Pons (tissue), 1 donor: ENCODE measurements at places on chromosomes 7 and 10.
A peak's percentile ranks its signal among the peaks of the same experiment; 100 is the strongest.

DNA sequence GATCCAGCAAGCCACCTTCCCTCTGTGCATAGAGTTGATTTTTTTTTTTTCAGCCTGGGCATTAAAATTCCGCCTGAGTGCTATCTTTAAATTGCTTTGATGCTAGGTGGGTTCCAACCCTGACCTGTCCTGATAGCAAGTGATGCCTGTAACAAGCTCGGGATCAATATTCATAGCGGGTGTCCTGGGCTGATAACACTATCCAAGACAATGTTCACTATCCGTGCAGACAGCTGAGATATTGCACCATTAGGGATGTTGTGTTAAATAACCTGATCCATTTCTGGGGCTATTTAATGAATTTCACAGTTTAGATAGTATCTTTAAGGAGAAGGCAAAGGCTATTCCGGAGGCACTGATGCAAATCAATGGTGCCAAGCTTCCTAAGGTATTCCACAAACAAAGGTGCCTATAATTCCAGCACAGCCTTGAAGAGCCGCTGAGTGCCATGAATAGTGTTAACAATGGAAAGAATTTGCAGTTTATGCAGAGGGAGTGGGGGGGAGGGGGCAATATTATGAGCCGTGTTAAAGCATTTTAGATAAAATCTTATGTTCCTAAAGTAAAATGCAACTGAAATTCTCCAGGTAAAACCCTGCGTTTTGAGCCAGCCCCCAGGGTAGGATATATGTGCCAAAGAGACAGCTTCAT lies 4.2 kb upstream of the NKX1-2 start:
- no peak for DNase-seq

DNA sequence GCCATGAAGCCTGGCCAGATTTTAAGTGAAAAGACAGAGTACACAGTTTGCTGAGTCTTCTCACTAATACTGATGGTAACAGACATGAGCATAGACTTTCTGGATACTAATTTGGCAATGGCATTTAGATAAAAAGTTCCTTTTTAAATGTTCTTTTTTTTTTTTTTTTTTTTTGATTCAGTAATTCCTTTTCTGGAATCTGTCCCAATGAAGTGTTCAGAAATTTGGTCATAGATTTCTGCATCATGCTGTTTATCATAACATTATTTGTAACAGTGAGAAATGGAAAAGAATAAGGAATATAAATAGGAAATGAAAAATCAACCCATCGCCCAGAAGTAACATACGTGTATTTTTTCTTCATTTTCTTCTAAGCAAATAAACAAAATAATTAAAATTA lies 354.9 kb downstream of the CALN1 start:
- DNase-seq: no peak

DNA sequence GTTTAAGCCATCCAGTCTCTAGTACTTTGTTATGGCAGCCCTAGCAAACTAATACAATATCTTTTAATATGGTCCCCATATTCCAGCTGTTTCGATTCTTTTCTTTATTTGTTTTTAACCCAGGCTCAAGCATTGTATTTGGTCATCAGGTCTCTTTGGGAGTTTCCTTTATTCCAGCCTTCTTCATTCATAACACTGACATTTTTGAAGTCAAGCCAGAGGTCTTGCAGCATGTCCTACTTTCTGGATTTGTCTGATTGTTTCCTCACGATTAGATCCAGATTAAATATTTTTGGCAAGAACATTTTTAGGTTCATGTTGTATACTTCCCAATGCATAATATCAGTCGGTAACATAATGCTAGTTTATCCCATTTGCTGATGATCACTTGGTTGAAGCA lies 11.8 kb downstream of the SLC25A13 start:
- no peak for DNase-seq

GRCh38 chr7:20858951-20859350 lies 72.3 kb upstream of the SP8 start:
- DNase-seq: peak; percentile 39

DNA sequence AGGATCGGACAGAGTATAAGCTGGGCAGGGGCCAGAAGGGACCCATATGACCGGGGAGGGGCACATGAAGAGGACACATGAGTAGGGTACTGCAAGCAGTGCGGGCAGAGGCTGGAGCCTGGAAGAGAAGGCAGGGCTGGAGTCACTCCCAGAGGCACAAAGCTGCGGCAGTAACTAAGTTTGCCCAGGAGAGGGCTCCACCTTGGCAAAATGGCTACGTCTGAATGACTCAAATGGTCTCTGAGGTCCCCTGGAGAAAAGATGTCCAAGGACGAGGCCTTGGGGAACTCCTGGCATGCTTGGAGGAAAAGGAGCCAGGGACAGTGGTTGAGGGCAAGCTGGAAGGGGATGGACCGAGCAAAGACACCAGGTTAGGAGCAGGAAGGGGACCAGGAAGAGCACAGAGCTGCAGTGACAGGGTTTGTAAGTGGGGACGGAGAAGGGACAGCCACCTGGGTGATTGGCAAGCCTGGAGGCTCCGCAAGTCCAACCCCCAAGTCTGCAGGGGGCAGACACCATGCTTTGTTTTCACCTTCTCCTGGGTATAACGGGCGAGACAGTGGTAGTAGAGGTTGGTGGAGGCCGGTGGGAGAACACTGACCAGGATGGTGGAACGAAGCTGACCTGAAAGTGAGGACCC lies 43.1 kb upstream of the LBX1 start:
- peak; percentile 65 for DNase-seq

DNA sequence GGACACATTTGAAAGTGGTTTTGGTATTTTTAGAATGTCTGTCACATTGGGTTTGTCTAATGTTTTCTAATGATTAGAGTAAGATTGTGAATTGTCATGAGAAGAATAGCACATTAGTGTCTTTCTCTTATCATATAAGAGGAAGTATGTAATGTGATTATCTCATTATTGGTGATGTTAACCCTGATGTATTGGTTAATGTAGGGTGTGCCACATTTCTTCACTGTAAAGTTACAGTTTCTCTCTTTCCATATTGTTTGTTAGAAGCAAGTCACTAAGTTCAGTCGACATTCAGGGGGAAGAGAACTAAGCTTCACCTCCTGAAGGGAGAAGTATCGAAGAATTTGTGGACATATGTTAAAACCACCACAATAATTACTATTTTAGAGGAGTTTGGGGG lies 56.3 kb upstream of the DNAH11 start:
- no peak for DNase-seq

DNA sequence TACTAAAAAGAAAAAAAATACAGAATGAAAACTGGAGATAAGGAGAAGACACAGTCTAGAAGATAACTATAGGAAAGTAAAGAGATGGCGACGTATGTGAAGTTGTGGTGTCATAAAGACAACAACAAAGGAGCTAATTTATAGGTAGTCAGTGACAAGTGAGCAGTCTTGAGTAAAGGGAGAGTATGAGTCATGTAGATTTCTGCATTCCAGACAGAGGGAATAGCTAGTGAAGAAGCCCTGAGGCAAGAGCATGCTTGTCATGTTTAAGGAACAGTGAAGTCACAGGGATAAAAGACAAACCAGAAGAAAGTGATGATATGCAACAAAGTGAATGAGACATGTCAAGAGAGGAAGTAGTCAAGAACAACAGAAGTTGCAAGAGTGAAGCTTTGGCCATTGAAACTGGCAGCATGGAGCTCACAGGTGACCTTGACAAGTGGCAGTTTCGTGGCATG lies 2.3 kb upstream of the MIOS start:
- DNase-seq: no peak
